ENCODE measurements at places on chromosomes 11 and 22. TPM values are rescaled to one million over a fixed set of nuclear protein-coding genes. Genes with fewer than 3 reads are reported as not detected.

- DNase-seq = no peak
These were observed 82.8 kb downstream of the FBXO7 start for GRCh38 chr22:32557444-32557843.

- DNase-seq = no peak
These were observed 56.0 kb upstream of the B3GNT6 start for GRCh38 chr11:76978239-76978638.

GRCh38 chr11:44574610-44575287, 9.3 kb downstream of the CD82 start:
- no peak for DNase-seq

APOA4 gene
- not detected for total RNA-seq

- DNase-seq = no peak
These were observed at the start of gene BTG4 for GRCh38 chr11:111512296-111513239. TSS of gene BTG4 (minus strand) at chr11:111512386. CDS start at chr11:111498776, 13,610 bp downstream.

GGTLC3 gene
- not detected for total RNA-seq

GRCh38 chr22:45553351-45554039, 50.8 kb downstream of the FBLN1 start:
- peak; percentile 53 for DNase-seq

DNA sequence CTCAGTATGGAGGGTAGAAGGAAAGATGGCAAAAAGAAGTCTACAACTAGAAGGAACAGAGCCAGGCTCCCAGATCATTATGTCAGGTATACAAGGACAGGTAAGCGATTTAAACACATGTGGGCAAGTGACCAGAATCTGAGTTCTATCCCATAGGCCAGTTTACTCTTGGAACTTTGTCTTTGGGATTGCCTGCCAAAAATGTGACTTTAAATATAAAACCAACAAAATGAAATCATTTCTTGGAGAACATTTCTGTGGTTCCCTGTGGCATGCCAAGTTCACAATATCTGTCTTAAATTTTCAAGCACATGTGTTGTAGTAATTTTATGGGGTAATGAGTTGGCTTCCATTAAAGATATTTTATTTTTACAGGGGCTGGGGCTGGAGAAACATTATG, 141.0 kb downstream of the SLC17A6 start:
- no peak for DNase-seq

DNA sequence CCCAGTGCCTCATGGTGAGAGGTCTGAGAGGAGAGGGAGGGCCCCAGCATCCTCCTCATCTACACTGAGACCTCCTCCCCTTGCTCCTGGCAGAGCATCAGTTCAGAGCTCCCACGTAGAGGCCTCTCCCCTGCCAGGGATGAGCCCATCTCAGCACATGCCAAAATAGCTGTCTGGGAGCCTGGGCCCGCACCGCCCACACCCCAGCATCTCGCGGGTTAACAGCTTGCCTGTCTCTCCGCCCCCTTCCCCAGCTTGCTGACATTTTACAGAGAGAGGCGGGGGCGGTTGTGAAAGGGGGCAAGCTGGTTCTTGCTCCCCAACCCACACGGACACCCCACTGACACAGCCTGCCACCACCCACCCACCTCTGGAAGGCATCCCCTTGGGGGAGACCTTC, 6.4 kb downstream of the DGKZ start:
- DNase-seq = no peak

RASGRP2 gene
- 2.0 TPM for total RNA-seq

GRCh38 chr22:39809772-39810557, 83.6 kb downstream of the ENTHD1 start:
- DNase-seq = no peak

DNA sequence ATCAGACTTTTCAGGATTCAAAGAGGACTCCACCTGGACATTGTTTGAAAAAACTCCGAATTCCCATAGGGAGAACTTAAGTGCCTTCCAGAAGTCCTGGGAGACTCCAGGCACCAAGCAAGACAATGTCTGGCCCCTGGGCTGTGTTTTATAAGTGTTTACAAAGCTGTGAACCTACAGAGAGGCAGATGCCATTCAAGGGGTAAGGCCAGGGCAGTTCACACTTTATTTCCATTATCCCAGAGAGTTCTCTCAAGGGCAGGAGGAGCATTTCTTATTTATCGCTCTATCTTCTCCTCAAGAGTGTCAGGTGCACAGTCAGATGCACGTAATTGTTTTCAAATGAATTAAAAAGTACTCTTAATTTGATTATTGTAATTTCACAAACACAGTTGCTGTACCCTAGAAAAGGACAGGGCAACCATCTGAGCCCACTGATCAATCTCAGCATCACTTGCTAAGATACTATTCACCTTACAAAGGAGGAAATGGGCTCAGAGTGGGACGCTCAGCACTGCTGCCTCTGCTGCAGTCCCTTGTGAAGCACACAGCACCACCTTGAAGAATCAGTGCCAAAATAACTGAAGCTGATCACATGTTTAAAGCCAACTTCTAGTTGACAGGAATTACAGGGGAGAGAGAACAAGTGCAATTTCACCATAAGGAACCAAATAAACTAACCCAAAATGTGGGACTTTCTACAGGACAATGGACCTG, 35.0 kb downstream of the RASSF10 start:
- DNase-seq = no peak

DNA sequence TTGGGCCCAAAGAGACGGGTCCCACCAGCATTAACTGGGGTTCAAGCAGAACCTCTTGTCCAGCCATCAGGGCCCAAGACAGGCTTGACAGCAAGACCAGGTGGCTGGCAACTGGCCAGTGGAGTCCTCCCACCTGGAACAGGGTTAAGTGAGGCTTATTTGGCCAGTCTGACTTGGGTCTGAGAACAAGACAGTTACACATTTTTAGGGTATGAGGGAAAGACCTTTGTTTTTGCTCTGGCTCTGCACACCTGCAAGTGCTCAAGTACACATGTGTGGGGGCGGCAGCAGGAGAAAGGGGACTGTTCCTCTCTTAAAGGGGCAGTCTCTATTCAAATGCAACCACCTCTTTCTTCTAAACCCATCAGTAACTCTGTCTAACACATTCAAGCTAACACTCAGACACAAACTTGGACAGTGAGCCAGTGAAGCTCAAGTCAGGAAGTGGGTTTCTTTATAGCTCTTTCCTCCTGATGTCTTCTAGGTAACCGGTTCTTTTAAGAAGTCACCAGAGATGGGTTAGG, 116.2 kb downstream of the ETS1 start:
- peak; percentile 37 for DNase-seq
